Testis (tissue), 5 donors: ENCODE measurements at places on chromosomes 2 and 18. TPM values are rescaled to one million over a fixed set of nuclear protein-coding genes. Genes with fewer than 3 reads are reported as not detected.

GRCh38 chr2:100423631-100424030 is 6.2 kb upstream of the CHST10 start:
- no peak for DNase-seq

DNA sequence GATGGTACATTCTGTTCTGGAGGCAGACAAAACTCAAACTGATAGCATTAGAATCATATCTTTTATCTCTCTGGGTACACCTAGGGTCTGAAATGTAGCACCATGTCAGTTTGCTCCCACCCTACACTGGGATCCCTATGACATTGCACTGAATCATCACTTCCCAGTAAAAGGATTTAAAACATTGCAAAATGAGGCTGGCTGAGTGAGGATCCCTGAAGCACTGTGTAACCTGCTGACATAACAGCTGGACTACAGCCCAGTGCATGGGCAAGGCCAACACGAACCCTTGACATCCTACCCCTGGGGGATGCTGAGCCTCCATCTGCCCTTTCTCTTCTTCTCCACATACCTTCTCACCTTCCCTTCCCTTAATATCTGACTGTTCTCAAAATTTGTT is 253.2 kb downstream of the TTC32 start:
- DNase-seq: no peak

DNA sequence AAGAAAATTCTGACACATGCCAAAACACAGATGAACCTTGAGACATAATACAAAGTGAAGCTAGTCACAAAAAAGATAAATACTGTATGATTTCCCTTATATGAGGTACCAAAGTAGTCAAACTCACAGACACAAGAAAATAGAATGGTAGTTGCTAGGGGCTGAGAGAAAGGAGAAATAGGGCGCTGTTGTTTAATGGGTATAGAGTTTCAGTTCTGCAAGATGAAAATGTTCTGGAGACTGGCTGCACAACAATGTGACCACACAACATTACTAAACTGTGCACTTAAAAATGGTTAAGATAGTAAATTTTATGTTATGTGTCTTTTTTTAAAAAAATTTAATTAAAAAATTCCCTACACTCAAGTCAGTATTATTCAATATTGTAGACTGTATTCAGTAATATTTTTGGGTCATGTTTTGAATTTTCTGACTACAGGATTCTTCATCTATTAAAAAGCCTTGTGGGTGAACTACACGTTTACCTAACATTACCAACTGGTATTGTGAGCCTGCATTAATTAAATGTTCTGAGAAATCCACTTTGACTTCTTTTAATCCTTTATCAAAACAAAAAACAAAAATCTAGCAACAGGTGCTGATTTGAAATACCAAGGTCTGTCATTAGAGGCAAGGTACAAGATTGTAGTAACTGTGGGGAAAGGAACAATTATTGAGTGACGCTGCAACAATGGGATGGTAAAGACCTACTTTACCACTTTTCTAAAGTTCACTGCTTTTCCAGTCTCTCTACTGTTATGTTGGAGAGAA is 140.8 kb upstream of the ZFP36L2 start:
- DNase-seq: no peak

DNA sequence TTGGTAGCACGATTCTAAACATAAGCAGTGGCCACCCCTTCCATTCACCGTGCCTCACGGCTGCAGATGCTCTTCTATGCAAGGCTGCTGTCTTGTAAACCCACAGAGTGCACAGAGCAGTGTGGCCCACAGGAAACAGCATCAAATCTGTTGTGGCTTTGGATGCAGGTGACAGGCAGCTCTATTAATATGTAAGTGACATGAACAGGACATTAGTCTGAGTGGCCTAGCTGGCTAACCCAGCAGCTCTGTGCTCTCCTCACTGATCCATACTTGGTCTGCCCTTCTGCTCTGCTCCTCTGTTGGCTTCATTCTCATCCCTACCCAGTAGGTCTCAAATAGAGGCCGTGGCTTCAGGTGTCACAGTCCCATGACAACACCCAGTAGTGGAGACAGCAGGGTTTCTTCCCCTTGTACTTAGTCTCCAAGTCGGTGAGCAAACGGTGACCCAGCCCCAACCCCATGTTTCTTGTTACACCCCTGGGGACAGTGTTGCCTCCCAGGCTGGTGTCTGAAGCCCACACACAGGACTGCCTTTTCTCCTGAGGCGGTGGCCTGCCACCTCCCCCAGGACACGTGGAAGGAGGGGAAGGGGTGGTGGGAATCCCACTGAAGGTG is 5.8 kb downstream of the SH3RF3 start:
- peak; percentile 5 for DNase-seq

DNA sequence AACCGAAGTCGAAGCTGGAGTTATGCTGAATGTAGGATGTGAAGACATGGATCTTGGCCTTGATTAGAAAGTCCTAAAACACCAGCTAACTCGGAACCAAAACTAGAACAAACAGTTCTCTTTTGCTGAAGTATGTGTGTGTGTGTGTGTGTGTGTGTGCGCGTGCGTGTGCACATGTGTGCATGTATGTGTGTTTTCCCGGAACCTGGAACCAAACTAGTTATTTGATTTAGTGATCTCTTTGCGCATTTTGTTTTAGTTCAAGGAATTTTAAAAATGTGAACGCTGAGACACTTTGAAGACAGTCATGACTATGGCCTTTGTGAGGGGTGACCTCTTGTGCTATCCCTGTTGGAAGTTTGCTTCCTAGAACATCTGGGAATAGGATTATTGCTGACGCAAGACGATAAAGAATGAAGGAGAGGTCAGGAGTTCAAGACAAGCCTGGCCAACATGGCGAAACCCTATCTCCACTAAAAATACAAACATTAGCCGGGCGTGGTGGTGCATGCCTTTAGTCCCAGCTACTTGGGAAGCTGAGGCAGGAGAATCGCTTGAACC is 23.8 kb downstream of the FHL2 start:
- peak; percentile 62 for DNase-seq

DNA sequence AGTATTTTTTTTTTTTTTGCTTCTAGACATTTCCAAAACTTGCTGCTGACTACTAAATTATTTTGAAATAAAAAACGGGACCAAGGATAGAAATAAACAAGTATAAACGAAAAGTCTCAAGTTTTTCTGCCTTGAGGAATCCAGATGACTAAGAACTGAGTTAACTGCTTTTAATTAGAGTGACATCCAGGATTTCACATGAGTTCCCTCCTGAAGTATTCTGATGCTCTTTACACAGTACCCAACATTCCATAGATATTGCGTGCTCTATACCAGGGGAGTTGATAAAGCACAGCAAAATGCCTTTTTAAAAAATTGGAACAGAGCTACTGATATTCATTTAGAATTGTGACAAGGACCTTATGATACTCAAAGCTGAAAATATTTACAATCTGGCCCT is 618.0 kb downstream of the CCDC85A start:
- no peak for DNase-seq

Gene CD226
- total RNA-seq: 3.0 TPM

Gene VAMP5
- total RNA-seq: 4.9 TPM

Gene PTPRN
- 3.5 TPM for total RNA-seq

Gene HRH4
- total RNA-seq: 0.39 TPM

Gene NTSR2
- total RNA-seq: 0.68 TPM
